Activated B cell treated with CpG ODN at 0.5 μM for 24 hours (primary cell): ENCODE measurements at places on chromosomes 4 and X. TPM values are rescaled to one million over a fixed set of nuclear protein-coding genes. Genes with fewer than 3 reads are reported as not detected.
A peak's percentile ranks its signal among the peaks of the same experiment; 100 is the strongest.

GRIA3 gene
- total RNA-seq: not detected in 2 replicates

NR3C2 gene
- total RNA-seq: 3.9 and 4.5 TPM in 2 replicates

ASB9 gene
- total RNA-seq: not detected in 2 replicates

CLDN34 gene
- total RNA-seq: not detected in 2 replicates

DCHS2 gene
- 0.02 and 0.13 TPM in 2 replicates for total RNA-seq

CFP gene
- total RNA-seq: 0.42 and 0.91 TPM in 2 replicates

ABCG2 gene
- total RNA-seq: 0.13 and 0.20 TPM in 2 replicates

DNA sequence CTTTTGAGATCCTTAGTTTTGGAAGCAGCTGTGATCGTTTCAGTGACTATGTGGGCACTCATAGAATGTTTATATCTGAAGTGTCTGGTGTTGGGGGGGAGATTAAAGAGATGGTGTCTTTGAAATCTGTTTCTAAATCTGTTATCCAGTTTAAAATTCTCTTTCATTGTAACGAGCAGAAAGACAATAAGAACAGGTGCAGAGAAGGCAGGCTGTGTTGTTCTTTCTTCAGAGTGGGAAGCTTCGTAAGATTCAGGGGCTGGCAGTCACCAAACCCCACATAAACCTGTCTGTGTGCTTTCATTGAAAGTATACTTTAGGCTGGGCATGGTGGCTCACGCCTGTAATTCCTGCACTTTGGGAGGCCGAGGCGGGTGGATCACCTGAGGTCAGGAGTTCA, 16.3 kb upstream of the DHRSX start:
- peaks cover 47% of the 10 kb centered on the region for H3K4me1 ChIP-seq
- H3K4me3 ChIP-seq: peak overlapping the region; percentile 65
- no peaks in the 10 kb centered on the region for H3K36me3 ChIP-seq
- peak overlapping the region; percentile 62 for H3K27ac ChIP-seq
- DNase-seq: no peak
- no peaks in the 10 kb centered on the region for H3K27me3 ChIP-seq

GRCh38 chrX:64097891-64098290, 107.6 kb downstream of the AMER1 start:
- DNase-seq: no peak
- no peaks in the 10 kb centered on the region for H3K27me3 ChIP-seq
- H3K4me1 ChIP-seq: no peaks in the 10 kb centered on the region
- no peak overlapping the region for H3K4me3 ChIP-seq
- H3K27ac ChIP-seq: no peak overlapping the region
- no peaks in the 10 kb centered on the region for H3K36me3 ChIP-seq

DNA sequence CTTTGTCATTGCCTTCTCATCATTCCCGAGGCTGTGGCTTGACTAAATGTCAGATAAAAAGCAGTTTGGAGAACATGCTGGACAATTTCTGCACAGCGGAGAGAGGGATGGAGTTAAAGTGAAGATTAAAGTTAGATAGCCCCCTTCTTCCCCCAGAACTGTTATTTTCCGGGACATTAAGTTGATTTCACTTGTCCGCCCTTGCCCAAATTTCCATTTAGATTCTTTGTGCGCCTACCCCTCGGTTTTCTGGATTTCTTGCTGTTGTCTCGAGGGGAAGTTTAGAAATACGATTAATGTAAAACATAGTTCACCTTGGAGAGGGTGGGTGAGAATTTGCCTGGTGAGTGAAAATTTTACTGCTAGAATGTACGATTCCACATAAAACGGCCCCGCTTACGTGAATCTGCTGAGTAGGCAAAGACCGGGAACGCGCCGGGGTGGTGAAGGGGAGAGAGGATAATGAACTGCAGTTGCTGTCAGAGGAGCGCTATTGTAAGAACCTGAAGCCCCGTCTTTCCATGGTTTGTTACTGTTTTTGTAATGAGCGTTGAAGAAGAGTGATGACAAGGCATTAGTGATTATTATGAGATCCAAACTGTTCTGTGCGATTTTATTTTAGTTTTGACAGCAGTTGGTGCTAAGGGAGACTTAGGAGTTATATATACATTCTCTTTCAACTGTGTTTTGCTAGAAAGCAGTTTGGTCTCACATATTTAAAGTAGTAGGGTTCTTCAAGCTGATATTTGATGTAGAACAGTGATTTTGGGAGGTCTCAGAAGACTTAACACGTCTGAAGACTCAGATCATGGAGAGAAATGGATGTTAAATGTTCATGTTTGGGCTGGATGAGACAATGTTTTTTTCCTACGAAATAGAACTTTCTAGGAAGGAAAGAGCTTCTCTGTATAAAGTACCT, 73.0 kb downstream of the AFF1 start:
- H3K27me3 ChIP-seq: no peaks in the 10 kb centered on the region
- H3K36me3 ChIP-seq: peaks cover 15% of the 10 kb centered on the region
- DNase-seq: no peak
- H3K4me1 ChIP-seq: peaks cover 64% of the 10 kb centered on the region
- peak overlapping the region; percentile 98 for H3K27ac ChIP-seq

- DNase-seq: no peak
- H3K4me3 ChIP-seq: peak overlapping the region; percentile 66
- no peak overlapping the region for H3K27ac ChIP-seq
- H3K36me3 ChIP-seq: no peaks in the 10 kb centered on the region
- peaks cover 31% of the 10 kb centered on the region for H3K4me1 ChIP-seq
These were observed 12.9 kb downstream of the PPP2R3B start for GRCh38 chrX:373641-374471.

DNA sequence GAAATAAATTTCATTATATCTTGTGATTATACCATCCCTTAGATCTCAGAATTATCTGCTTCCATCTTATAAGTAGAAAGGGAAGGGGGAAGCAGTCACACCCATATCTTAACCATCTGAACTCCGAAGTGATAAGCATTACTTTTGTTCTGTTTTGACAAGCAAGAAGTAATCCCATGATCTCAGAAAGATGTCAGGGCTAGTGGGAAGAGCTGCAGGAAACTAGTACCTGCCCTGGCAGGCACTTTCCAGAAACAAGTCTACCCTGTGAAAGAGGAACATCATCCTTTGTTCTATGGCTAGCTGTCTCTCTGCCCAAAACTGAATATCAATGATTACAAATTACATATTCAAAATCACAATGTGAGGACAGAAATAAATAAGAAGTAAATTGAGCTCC, 244.4 kb downstream of the SPOCK3 start:
- DNase-seq: no peak
- H3K4me1 ChIP-seq: no peaks in the 10 kb centered on the region
- no peak overlapping the region for H3K27ac ChIP-seq
- no peak overlapping the region for H3K4me3 ChIP-seq
- H3K36me3 ChIP-seq: no peaks in the 10 kb centered on the region

- H3K27ac ChIP-seq: no peak overlapping the region
- no peaks in the 10 kb centered on the region for H3K4me1 ChIP-seq
- DNase-seq: no peak
- H3K36me3 ChIP-seq: no peaks in the 10 kb centered on the region
These were observed 208.8 kb downstream of the TMA16 start for GRCh38 chr4:163703251-163703650.

DNA sequence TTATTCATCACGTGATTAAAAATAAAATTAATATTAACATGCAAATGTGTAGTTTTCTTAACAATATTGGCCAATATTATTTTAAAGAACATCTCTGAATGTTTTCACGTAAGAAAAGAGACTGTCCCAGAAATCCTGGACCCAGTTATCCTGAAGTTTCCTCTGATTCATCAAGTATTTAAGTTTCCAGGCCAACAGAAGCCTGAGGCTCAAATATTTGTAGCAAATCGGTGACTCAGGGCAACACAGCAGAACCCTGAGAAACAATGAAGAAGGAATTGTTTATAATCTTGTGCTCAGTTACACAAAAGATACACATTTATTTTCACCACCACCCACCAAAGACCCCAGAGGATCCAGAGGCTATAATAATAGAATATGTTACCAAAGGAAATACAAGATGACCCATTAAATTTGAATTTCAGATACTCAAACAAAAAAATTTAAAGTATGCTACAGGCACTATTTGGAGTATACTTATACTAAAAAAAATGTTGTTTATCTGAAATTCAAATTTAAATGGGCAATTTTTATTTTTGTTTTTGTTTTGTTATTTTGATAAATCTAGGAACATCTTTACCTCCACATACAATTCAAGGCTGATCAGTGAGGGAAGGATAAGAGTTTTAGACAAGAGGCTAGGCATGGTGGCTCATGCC, 33.9 kb upstream of the SLC7A11 start:
- no peaks in the 10 kb centered on the region for H3K4me1 ChIP-seq
- no peak overlapping the region for H3K27ac ChIP-seq
- no peak overlapping the region for H3K4me3 ChIP-seq
- no peaks in the 10 kb centered on the region for H3K36me3 ChIP-seq
- no peak for DNase-seq
- H3K27me3 ChIP-seq: peaks cover 2% of the 10 kb centered on the region

DNA sequence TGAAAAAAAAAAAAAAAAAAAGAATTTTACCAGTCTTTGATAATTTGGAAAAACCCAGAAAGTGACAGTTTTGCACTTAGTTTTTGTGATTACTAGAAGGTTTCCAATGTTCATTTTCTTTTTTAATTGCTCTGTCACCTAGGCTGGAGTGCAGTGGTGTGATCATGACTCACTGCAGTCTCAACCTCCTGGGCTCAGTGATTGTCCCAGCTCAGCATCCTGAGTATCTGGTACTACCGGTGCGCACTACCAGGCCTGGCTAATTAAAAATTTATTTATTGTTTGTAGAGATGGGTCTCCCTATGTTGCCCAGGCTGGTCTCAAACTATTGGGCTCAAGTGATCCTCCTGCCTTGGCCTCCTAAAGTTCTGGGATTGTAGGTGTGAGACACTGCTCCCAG, 3.3 kb downstream of the NUDT9 start:
- no peaks in the 10 kb centered on the region for H3K27me3 ChIP-seq
- DNase-seq: no peak
- no peak overlapping the region for H3K4me3 ChIP-seq

DNA sequence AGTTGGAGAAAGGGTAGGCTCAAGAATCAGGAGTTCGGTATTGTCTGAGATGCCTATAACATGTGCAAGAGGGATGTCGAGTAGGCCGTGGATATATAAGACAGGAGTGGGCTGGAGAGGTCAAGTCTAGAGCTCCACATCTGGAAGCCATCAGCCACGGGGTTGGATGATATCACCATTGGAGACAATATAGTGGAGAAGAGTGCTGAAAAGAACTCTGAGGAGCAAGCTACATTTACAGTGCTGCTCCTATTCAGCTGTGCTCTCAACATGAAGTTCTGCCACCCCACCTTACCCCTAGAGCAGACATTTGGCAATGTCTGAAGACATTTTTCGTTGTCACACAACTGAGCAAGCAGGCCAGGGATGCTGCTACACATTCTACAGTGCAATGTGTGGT, 20.9 kb upstream of the PLAC1 start:
- no peak overlapping the region for H3K4me3 ChIP-seq
- no peaks in the 10 kb centered on the region for H3K4me1 ChIP-seq
- no peaks in the 10 kb centered on the region for H3K27me3 ChIP-seq
- H3K36me3 ChIP-seq: no peaks in the 10 kb centered on the region
- no peak overlapping the region for H3K27ac ChIP-seq
- DNase-seq: no peak

- H3K27ac ChIP-seq: no peak overlapping the region
- H3K27me3 ChIP-seq: no peaks in the 10 kb centered on the region
These were observed 9.4 kb downstream of the PLCXD1 start for GRCh38 chrX:290476-291166.

DNA sequence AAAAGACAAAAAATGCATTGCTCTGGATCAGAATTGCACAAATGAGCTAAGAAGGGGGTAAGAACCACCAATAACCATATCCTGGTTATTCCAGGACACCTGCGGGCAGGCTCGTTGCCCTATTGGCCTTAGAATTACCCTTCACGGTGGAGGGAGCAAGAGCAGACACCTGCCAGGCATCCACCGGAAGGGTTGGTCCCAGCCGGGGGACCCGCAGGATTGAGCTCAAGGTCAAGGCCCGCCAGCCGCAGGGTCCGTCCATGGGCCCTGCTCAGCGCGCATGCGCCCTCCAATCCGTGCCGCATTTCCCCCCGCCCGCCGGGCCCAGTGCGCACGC, 575 bp downstream of the SLC25A6 start:
- peaks cover 47% of the 10 kb centered on the region for H3K4me1 ChIP-seq
- H3K4me3 ChIP-seq: peak overlapping the region; percentile 93
- peak overlapping the region; percentile 93 for H3K27ac ChIP-seq

- no peak overlapping the region for H3K27ac ChIP-seq
- peaks cover 93% of the 10 kb centered on the region for H3K36me3 ChIP-seq
- H3K27me3 ChIP-seq: no peaks in the 10 kb centered on the region
These were observed 46.2 kb downstream of the STAP1 start for GRCh38 chr4:67604749-67605148.

DNA sequence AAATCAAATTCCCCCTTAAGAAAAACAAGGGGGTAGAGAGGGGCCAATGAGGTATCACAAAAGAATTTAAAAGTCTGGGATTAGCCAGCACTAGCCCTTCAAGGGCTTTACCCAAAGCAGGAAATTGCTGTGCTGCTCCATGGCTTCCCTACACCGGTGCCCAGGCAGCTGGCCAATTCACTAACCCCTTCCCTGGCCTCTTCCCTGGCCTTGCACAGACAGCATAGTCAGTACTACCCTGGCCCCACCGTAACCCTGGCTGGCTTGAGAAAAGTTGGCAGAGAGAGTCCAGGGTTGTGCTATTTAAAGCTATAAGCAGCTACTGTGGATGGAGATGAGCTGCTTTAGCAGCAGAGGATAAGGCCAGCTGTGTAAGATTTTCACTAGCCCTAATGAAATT, 43.1 kb downstream of the ADAMTS3 start:
- no peak overlapping the region for H3K27ac ChIP-seq
- no peaks in the 10 kb centered on the region for H3K4me1 ChIP-seq
- no peak overlapping the region for H3K4me3 ChIP-seq
- no peak for DNase-seq
- H3K36me3 ChIP-seq: no peaks in the 10 kb centered on the region

GRCh38 chrX:21408788-21409187, 34.6 kb downstream of the CNKSR2 start:
- peaks cover 5% of the 10 kb centered on the region for H3K4me1 ChIP-seq
- peaks cover 3% of the 10 kb centered on the region for H3K36me3 ChIP-seq

DNA sequence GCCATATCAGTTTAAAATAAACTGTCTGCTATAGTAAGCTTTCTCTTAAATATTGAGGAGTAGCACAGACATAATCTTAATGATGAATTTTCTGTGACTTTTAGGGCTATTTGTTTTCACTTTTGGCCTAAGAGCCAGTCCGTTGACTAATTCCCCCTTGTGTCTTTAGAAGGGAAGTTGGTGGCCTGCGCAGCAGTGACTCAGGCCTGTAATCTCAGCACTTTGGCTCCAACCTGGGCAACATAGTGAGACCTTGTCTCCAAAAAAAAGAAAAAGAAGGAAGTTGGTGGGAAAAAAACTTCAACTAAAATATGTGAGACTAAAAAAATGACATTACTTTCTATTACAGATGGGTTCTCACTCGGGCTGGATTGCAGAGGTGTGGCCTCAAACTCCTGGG, 3.4 kb downstream of the NCAPG start:
- DNase-seq: no peak
- no peak overlapping the region for H3K27ac ChIP-seq
- no peak overlapping the region for H3K4me3 ChIP-seq
- H3K27me3 ChIP-seq: no peaks in the 10 kb centered on the region

GRCh38 chrX:153334654-153335295, 822 bp downstream of the ZNF275 start:
- H3K27ac ChIP-seq: peak overlapping the region; percentile 18
- DNase-seq: no peak
- peaks cover 20% of the 10 kb centered on the region for H3K36me3 ChIP-seq
- H3K4me3 ChIP-seq: peak overlapping the region; percentile 85
